ENCODE measurements at places on chromosomes 2 and 18. TPM values are rescaled to one million over a fixed set of nuclear protein-coding genes. Genes with fewer than 3 reads are reported as not detected.

SANBR gene
- total RNA-seq, result 21.6 TPM

G6PC2 gene
- total RNA-seq, result not detected

PCARE gene
- 0.02 TPM for total RNA-seq

NABP1 gene
- total RNA-seq, result 55.4 TPM

DSC3 gene
- total RNA-seq, result not detected

TM4SF20 gene
- total RNA-seq, result not detected

CYP26B1 gene
- 11.3 TPM for total RNA-seq

DNA sequence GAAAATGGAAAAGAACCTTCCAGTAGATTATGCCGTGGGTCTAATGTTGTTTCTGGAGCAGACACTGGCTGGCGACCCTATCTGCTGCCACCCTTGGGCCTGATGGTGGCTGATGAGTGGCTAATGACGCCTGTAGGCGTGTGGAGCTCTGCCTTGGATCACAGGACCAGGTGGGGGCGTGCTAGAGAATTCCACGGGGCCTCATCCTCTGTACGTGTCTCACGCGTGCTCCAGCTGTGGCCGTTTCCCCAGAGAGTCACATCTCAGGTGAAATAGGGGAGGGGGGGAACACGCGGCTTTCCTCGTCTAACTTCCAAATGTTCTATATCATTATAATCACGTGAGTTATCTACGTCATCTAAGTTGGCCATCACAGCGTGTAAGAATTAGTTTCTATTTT, 160.9 kb upstream of the SMIM21 start:
- no peaks in the 10 kb centered on the region for H3K36me3 ChIP-seq
- H3K27me3 ChIP-seq, result no peaks in the 10 kb centered on the region
- no peak overlapping the region for H3K4me3 ChIP-seq
- no peaks in the 10 kb centered on the region for H3K4me1 ChIP-seq

DNA sequence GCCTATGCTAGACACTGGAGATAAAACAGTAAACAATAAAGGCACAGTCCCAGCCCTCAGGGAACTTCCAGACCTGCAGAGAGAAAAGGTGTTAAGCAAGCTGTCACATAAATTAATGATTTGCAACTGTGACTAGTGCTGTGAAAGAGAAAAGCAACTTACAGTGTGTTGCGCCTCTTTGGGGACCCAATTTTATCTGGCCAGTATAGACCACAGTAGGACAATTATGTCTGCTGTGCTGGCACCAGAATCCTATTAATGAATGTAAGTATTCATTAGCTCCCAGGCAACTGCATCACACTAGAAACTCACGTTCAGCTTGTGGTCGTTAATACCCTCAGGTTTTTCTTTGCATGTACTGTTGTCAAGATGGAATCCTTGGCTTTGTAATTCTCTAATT, 55.3 kb upstream of the CHST9 start:
- no peak for DNase-seq
- H3K36me3 ChIP-seq, result no peaks in the 10 kb centered on the region
- no peak overlapping the region for H3K27ac ChIP-seq
- no peak overlapping the region for H3K4me3 ChIP-seq
- H3K4me1 ChIP-seq, result peaks cover 8% of the 10 kb centered on the region
- no peaks in the 10 kb centered on the region for H3K27me3 ChIP-seq

- H3K4me3 ChIP-seq, result no peak overlapping the region
- DNase-seq, result no peak
- H3K4me1 ChIP-seq, result no peaks in the 10 kb centered on the region
- no peaks in the 10 kb centered on the region for H3K27me3 ChIP-seq
- no peak overlapping the region for H3K27ac ChIP-seq
These were observed 120.0 kb downstream of the EPHA4 start for GRCh38 chr2:221451862-221452788.

DNA sequence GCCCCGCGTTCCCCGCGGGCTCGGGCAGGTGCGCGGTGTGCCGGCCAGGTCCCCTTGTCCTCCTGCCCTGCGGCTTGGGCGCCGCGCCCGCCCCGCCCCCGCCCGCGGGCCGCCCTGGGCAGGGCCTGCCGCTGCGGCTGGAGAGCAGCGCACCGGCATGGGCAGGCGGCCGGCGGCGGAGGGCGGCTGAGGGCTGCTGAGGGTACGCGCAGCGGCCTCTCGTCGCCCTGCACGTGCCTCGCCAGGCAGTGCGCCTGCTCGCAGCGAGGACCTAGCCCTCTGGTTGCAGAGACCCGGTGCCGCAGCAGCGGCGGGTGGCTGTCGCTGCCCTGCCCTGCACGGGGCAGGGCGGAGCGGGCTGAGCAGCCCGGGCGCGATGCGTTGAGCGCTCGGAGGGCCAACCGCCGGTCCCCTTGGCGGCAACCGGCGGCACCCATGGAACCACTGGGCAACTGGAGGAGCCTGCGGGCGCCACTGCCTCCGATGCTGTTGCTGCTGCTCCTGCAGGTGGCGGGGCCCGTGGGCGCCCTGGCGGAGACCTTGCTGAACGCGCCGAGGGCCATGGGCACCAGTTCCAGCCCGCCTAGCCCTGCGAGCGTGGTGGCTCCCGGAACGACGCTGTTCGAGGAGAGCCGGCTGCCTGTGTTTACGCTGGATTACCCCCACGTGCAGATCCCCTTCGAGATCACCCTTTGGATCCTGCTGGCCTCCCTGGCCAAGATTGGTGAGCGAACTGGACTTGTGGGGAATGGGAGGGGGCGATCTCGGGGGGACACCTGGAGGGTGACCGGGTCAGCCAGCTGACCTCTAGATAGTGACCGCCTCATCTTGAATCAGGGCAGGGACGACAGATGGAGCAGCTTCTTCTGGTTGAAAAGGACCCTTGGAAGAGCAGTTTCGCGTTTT, at the start of gene SLC9A2:
SLC9A2 (plus strand) TSS at position 140 of the 906 bp plus-strand sequence; CDS start at position 436, 296 bp downstream.
- no peaks in the 10 kb centered on the region for H3K4me1 ChIP-seq
- no peak within 1 kb of the TSS for H3K4me3 ChIP-seq
- no peak for DNase-seq

DNA sequence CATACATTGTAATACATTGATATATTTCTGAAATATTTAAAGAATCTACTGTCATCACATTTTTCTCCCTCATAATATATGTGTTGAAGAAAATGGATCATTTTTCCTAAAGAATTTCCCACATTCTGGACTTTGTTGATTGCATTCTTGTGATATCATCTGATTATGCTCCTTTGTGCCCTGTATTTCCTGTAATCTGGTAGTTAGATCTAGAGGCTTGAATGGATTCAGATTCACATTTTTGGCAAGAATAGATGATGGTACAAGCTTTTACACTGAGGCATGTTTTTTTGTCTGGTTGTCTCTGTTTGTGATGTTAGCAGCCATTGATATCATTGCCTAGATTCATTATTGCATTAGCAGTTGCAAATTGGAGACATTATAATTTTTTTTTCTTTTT, 13.4 kb downstream of the UBXN2A start:
- H3K4me3 ChIP-seq, result no peak overlapping the region
- no peaks in the 10 kb centered on the region for H3K4me1 ChIP-seq
- no peak overlapping the region for H3K27ac ChIP-seq
- no peaks in the 10 kb centered on the region for H3K27me3 ChIP-seq

DNA sequence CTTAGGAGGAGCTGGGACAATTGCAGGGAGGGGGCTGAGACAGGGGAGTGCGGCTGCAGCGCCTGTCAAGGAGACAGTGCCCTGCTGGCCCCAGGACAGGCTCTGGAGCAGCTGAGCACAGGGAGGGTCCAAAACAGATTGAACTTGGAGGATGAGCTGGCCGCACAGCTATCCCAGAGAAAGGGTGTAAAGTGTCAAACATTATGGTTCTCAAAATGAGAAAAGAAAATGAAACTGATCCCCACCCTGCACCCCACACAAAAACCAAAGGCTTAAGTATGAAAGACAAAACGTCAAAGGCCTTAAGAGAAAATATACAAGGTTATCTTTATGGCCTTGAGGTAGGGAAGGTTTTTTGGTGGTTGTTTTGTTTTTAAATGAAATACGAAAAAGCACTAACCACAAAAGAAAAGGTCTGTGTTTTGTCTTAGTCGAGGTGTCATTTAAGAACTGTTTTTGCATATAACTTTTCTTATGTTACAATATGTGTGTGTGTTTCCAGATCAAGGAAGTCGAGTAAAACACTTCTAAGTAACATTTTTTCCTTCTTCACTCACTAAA, 111.8 kb downstream of the HDAC4 start:
- H3K4me1 ChIP-seq, result peaks cover 18% of the 10 kb centered on the region
- no peaks in the 10 kb centered on the region for H3K36me3 ChIP-seq
- H3K27me3 ChIP-seq, result no peaks in the 10 kb centered on the region
- H3K4me3 ChIP-seq, result no peak overlapping the region
- DNase-seq, result peak; percentile 67

DNA sequence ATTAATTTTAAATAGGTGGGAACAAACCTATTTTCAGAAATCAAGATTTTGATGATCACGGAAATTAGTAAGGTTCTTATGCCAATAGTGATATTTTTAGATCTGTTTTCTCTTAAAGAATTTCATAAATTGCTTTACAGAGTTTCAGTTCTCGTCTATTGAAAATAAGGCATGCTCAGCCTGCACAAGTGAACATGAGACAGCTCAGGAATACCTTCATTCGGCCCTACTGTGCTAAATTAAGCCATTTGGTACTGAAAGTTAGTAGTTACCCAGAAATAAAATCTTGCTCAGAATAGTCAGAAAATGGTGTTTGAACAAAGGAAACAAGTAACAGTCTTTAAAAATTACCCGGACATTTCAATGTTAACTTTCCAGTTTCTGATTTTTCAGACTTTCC, 60.4 kb downstream of the DLGAP1 start:
- no peaks in the 10 kb centered on the region for H3K4me1 ChIP-seq
- H3K27me3 ChIP-seq, result no peaks in the 10 kb centered on the region
- H3K4me3 ChIP-seq, result no peak overlapping the region
- no peak overlapping the region for H3K27ac ChIP-seq

GRCh38 chr2:234703258-234703657, 206.4 kb upstream of the ARL4C start:
- H3K4me3 ChIP-seq, result no peak overlapping the region
- no peaks in the 10 kb centered on the region for H3K27me3 ChIP-seq
- peaks cover 18% of the 10 kb centered on the region for H3K4me1 ChIP-seq
- H3K36me3 ChIP-seq, result no peaks in the 10 kb centered on the region

GRCh38 chr2:40098786-40099470, 319.9 kb upstream of the THUMPD2 start:
- H3K4me1 ChIP-seq, result peaks cover 40% of the 10 kb centered on the region
- H3K27ac ChIP-seq, result no peak overlapping the region
- no peak for DNase-seq
- no peak overlapping the region for H3K4me3 ChIP-seq
- no peaks in the 10 kb centered on the region for H3K36me3 ChIP-seq

DNA sequence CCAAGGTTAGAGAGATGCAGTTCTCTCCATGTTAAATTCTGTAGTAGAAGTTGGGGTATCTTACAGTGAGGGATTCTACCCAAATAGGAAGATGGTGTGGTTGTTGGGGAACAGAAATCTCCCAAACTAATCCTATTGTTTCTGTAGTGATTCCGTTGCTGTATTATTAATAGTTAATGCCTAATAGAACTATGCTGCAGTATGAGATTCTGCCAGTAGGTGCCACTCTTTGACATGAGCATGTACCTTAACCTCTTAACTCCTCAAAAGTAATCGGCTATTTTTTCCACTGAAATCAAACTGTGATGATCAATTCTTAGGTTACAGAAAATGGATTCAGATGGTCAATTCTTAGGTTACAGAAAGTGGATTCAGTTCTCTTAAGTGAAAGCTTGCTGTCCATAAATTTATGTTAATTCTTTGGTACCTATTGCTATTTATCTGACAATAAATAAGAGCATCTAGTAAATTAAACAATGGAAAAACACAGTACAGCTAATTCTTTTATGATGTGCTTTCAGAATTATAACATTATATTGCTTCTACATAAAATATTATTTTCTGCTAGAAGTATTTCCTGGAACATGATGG, 97.9 kb upstream of the DLX2 start:
- H3K4me1 ChIP-seq, result peaks cover 8% of the 10 kb centered on the region
- DNase-seq, result no peak
- H3K4me3 ChIP-seq, result no peak overlapping the region
- H3K36me3 ChIP-seq, result no peaks in the 10 kb centered on the region

GRCh38 chr2:219111375-219112061, 49.1 kb downstream of the NHEJ1 start:
- H3K27me3 ChIP-seq, result no peaks in the 10 kb centered on the region
- no peak for DNase-seq
- H3K36me3 ChIP-seq, result no peaks in the 10 kb centered on the region
- no peak overlapping the region for H3K4me3 ChIP-seq

GRCh38 chr2:3766824-3767223, 63.4 kb downstream of the DCDC2C start:
- no peak overlapping the region for H3K4me3 ChIP-seq
- DNase-seq, result no peak
- no peak overlapping the region for H3K27ac ChIP-seq
- no peaks in the 10 kb centered on the region for H3K4me1 ChIP-seq
- H3K36me3 ChIP-seq, result no peaks in the 10 kb centered on the region

DNA sequence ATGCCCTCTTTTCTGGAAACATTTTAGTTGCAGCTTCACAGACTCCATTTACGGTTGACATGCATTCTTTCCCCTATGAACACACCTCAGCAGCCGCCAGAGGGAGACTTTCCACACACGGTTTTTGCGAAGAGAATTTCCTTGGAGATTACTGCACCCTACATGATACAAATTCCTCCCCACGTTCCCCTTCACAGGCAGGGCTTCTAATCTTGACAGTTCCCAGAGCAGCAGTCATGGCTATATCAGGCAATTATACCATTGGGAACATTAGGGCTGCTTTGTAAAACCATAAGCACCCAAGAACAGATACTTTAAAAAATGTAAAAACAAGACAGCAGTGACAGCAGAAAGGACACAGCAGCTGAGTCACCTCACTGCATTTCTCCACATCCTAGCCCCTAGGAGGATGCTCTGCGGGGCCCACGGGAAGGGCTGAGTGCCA, 253.8 kb downstream of the TGIF1 start:
- H3K4me1 ChIP-seq, result no peaks in the 10 kb centered on the region
- H3K27ac ChIP-seq, result no peak overlapping the region
- H3K4me3 ChIP-seq, result no peak overlapping the region
- no peaks in the 10 kb centered on the region for H3K36me3 ChIP-seq
- DNase-seq, result peak; percentile 17
- no peaks in the 10 kb centered on the region for H3K27me3 ChIP-seq

DNA sequence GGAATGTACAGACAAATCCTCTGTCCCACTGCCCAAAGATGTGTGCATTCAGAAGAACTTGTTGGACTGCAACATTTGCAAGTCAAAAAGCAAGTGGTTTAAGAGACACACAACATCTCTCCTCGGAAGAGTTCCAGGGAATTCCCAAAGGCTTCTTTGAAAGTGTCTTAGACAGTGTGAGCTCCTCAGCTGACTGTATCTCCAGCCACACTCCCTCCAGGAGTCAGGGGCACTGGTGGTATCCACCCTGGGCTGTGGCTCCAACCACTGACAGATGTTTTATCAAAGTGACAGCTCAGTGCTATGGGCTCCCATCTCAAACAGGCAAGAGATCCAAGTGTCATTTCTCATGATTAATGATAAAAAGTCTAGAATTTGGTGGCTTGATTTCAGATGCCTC, 48.5 kb downstream of the ALK start:
- H3K4me1 ChIP-seq, result peaks cover 11% of the 10 kb centered on the region
- H3K36me3 ChIP-seq, result peaks cover 21% of the 10 kb centered on the region
- H3K27me3 ChIP-seq, result no peaks in the 10 kb centered on the region
- no peak for DNase-seq
- H3K27ac ChIP-seq, result no peak overlapping the region
